PC-9 (cell line): ENCODE measurements at places on chromosomes 13 and 19.

DNA sequence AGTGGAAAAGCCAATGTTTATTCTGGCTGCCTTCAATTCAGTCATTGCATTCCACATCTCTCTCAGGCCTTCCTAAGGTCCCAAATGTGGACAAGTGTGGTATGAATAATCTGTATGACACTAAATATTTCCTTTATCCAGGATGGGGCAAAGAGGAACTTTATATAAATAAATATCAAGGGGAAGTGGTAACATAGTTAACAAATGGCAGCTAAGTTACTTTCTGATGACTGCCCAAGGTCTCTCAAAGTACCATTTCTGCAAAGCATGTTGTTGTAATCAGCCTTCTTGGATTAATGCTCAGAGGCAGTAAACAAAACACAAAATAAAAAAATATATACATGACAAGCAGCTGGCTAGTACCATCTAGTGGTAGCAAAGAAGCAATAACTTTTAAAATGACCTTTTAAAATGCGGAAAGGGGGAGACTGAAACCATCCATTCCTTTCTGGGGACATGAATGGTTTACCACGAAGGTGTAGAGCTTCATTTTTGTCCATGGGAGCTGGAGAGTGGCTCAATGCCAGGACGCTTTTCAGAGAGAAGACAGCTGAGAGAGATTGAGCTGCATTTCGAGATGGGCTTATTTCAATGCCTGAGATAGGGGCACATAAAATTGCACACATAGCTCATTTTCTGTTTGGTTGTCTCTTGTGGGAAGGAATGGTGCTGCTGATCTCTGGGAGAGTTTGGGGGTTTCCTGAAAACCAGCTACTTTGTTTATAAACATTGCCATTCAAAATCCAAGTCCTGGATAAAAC, 259.2 kb downstream of the RFC3 start:
- DNase-seq = no peak

DNA sequence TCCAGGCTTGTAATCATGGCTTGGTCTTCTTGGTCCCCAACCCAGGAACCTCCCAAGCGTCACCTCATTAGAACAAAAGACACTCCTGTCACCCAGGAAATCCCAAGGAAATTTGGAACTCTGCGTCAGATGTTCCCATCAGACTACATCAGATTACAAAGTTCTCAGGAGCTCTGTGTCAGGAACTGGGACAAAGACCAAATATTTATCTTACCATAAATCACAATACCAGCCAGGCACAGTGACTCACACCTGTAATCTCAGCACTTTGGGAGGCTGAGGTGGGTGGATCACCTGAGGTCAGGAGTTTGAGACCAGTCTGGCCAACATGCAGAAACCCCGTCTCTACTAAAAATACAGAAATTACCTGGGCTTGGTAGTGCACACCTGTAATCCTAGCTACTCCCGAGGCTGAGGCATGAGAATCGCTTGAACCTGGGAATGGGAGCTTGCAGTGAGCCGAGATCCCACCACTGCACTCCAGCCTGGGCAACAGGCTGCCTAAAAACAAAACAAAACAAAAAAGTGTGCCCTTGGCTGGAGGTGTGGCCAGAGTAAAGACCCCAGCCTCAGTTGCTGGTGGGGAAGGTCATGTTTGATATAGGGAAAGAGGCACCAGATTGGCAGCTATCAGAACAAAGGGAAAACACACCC, 16.7 kb upstream of the CCDC124 start:
- DNase-seq = peak; percentile 93

DNA sequence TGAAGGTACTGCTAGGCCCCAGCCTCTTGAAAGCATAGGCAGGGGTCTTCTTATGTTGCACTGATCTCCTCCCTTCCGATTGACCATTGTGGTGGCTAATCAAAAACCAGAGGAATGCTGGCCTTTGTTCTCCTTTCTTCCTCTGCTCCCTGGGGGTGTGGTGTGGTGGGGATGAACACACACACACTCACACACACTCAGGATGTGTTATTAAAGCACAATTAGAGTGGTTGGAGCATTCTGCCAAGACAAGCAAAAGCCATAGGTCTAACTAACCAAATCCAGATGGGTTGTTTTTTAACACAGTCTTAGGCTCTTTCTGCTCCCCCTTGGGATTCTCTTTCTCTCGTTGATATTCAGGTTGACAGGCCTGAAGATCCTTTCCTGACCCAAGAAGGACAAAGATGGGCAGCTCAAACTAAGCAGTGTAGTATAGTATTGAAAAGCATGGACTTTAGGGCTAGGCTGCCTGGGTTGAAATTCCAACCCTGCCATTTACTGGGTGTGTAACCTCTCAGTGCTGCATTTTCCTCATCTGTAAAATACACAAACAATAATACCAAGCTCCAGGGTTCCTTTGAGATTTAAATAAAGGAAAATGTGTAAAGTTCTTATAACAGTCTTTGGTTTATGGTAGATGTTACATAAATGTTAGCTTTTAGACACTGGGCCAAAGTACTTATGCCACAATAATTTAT, 25.5 kb upstream of the DGKH start:
- no peak for DNase-seq

GRCh38 chr19:28351761-28352160, 861.2 kb downstream of the UQCRFS1 start:
- DNase-seq = no peak

GRCh38 chr19:46069806-46070341, 29.1 kb upstream of the IGFL4 start:
- DNase-seq = no peak

DNA sequence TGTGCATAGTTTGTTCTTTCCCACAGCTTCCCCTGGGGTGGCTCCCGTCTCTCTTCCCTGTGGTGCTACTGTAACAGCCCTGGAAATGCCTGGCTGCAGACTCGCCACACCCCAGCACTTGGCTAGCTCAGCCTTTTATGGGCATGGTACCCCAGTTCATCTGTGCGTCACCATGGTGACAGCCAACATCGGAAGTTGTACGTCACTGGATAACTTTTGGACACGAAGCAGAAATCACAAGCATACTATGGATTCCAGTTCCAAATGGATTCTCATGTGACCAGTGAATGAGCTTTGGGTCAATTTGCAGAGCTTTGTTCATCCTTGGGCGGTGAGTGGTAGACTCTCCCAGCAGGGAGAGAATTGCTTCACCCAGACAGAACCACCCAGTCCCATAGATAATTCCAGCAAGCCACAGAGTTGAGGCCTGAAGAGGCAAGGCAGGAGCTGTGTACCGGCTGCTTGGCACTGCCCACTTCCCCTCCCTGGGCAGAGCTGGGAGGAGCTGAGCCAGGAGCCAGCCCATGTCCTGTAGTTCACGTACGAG, 54.4 kb downstream of the COL4A2 start:
- DNase-seq = no peak

- no peak for DNase-seq
Observed at GRCh38 chr13:79723519-79724024, 242.6 kb downstream of the NDFIP2 start.

DNA sequence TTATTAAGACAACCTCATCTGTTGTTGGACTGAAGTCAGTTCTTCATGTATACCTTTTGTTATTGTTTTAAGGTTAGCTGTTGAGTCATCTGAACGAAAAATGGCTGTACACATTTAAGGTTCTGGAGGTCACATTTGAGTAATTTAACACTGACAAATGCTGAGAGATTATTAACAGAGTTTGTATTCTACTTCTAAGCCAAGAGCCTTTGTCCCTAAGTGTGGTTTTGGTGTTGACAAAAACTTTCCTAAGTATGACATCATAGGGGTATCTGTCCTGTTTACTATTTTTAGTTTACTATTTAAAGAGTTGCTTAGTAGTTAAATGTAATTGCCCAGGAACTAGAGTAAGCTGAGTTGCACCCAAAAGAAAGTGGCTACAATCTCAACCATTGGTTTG, 71.9 kb downstream of the CDK8 start:
- DNase-seq = no peak

DNA sequence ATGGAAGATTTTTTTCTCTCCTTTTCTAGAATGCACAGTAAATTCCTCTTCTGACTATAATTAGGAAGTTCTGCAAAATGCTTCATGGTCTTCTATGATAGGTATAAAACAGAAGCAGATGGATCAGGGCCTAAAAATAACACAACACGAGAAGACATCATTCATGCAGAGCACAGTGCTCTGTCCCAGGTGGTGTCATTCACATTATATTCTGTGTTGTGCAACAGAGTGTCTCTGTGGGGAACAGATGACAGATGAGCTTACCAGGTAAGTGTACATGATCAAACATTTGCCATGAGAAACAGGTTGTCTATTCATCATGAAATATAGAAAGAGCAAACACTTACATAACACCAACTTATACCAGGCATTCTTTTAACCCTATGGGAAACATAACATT, 288.3 kb downstream of the KCTD12 start:
- DNase-seq = no peak

- no peak for DNase-seq
Observed at GRCh38 chr13:24192811-24193162, 32.3 kb downstream of the SPATA13 start.

GRCh38 chr13:106344342-106344741, 191.1 kb downstream of the EFNB2 start:
- no peak for DNase-seq

GRCh38 chr13:75327135-75327510, 154.8 kb downstream of the TBC1D4 start:
- DNase-seq = no peak

DNA sequence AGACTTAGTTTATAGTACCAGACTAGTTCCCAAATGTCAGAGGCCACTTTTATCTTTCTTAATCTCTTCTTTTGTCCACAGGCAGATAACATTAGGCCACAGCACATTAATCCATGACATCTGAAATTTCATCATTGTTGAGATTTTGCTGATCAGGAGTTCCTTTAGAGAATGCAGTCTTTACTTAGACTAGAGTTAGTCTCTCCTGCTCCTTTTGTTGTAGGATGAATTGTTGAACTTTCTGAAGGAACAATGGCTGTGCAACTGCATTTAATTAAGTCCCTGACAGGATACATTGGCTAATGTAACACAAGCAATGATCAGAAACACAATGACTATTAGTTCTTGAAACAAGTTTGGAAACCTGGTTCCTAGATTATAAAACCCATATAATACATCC, 266.3 kb downstream of the PCDH20 start:
- DNase-seq = no peak

DNA sequence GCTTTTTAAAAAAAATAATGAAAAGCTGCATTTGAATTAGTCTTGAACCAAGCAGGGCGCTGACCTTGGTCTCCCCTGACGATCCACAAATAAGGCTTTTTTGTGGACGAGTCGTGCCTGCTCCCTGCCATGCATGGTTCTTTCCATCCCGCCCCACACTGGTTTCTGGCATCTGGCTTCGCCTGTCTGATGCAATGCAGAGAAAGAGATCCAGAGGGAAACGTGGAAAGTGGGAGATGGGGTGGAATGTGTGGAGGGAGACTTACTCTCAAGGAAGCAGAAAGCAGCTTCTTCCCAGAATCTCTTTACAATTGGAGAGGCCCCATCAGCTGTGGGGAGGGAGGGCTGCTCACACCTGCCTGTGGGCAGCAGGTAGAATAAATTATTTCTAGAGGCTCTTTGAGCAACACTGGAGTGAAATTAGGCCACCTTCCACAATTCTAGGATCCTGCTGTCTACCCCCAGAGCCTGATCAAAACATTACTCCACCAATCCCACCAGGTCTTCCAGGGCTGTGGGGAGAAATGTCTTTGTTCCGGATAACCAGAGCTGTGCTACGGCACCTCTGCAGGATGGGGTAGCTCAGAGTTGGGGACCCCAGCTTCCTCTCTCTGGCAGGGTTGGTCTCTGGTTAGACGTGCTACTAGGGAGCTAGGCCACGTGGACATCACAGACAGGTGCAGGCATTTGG, 183.5 kb downstream of the UQCRFS1 start:
- no peak for DNase-seq

DNA sequence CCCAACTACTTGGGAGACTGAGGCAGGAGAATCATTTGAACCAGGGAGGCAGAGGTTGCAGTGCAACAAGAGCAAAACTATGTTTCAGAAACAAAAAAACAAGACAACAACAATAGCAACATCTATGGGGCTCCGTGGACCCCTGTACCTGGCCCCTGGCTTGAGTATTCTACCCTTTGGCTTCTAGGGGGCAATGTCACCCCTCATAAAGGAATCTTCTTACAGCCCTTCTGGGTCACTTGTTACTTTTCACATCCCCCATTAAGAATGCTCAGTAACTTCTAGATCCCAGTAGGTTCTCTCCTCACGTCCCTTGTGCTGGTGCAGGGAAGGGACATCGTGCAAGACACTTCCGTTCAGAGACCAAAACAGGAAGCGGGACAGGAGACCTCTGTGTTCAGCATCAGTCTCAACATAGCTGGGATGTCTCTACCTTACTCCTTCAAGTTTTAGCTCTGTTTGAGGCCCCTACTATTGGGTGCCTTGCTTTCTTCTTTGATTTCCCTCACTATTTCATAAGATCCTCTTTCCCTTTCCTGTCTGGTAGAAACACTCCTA, 218.1 kb upstream of the ARGLU1 start:
- DNase-seq = no peak

DNA sequence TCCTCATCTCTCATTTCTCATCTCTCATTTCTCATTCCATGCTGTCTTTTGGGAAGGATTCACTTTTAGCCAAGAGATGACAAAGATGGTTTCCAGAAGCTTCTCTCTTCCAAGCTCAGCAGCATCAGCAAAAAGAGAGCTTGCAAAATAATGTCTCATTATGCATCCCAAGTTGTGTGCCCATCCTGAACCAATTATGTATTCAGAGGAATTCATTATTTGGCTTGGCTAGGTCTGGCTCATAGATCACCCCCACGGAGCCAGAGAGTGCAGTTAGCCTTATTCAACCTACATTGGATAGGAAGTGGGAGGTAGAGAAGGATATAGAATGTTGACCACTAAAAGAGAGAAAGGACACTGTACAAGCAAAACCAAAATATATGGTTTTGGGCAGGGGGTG, 5.4 kb upstream of the OLFM2 start:
- DNase-seq = no peak

- DNase-seq = no peak
Observed at GRCh38 chr13:98456413-98456845, 120.5 kb downstream of the STK24 start.

GRCh38 chr19:7792281-7792680, 29.2 kb downstream of the CLEC4M start:
- peak; percentile 47 for DNase-seq

GRCh38 chr13:85601526-85601925, 197.7 kb downstream of the SLITRK6 start:
- DNase-seq = no peak
